Regular cardiac myocyte (primary cell): ENCODE measurements at places on chromosomes 2 and 18. TPM values are rescaled to one million over a fixed set of nuclear protein-coding genes. Genes with fewer than 3 reads are reported as not detected.

The CRACDL gene
- total RNA-seq = under 0.01 TPM in 1 of 2 replicates, not detected in the other

The SYT4 gene
- total RNA-seq = not detected in 2 replicates

The REEP1 gene
- under 0.01 and 0.28 TPM in 2 replicates for total RNA-seq

The NETO1 gene
- not detected in 2 replicates for total RNA-seq

The REG1B gene
- not detected in 2 replicates for total RNA-seq

The CRIM1 gene
- 486 and 660 TPM in 2 replicates for total RNA-seq

The CXCR1 gene
- total RNA-seq = not detected in 2 replicates

The LRP2 gene
- total RNA-seq = under 0.01 TPM in 1 of 2 replicates, not detected in the other

The METTL4 gene
- total RNA-seq = 5.4 and 8.8 TPM in 2 replicates

The CCDC74B gene
- total RNA-seq = 1.5 and 2.3 TPM in 2 replicates

The ANKRD62 gene
- under 0.01 TPM in 1 of 2 replicates, not detected in the other for total RNA-seq

The POMC gene
- 0.77 and 0.85 TPM in 2 replicates for total RNA-seq

The SIX2 gene
- total RNA-seq = 2.0 and 2.7 TPM in 2 replicates

The FASTKD1 gene
- total RNA-seq = 19.0 and 21.4 TPM in 2 replicates

The TMBIM1 gene
- total RNA-seq = 124 and 187 TPM in 2 replicates

The RNF25 gene
- total RNA-seq = 24.5 and 33.2 TPM in 2 replicates

The IL18R1 gene
- 0.96 and 1.4 TPM in 2 replicates for total RNA-seq

The SERPINB13 gene
- total RNA-seq = not detected in 2 replicates

The RAB27B gene
- 5.9 and 16.9 TPM in 2 replicates for total RNA-seq
